ENCODE measurements at places on chromosomes 3 and 15. TPM values are rescaled to one million over a fixed set of nuclear protein-coding genes. Genes with fewer than 3 reads are reported as not detected.
A peak's percentile ranks its signal among the peaks of the same experiment; 100 is the strongest.

- DNase-seq = no peak
Observed at GRCh38 chr15:74451861-74452835, 8.8 kb downstream of the UBL7 start.

- peak; percentile 93 for DNase-seq
Observed at GRCh38 chr3:136343873-136344555, 93.9 kb downstream of the PCCB start.

GRCh38 chr3:66211779-66212178 lies 9.0 kb upstream of the SLC25A26 start:
- no peak for DNase-seq

- no peak for DNase-seq
Observed at GRCh38 chr3:99873269-99874102, 55.8 kb downstream of the CMSS1 start.

GRCh38 chr3:9627901-9628633 lies 21.2 kb upstream of the MTMR14 start:
- no peak for DNase-seq

DNA sequence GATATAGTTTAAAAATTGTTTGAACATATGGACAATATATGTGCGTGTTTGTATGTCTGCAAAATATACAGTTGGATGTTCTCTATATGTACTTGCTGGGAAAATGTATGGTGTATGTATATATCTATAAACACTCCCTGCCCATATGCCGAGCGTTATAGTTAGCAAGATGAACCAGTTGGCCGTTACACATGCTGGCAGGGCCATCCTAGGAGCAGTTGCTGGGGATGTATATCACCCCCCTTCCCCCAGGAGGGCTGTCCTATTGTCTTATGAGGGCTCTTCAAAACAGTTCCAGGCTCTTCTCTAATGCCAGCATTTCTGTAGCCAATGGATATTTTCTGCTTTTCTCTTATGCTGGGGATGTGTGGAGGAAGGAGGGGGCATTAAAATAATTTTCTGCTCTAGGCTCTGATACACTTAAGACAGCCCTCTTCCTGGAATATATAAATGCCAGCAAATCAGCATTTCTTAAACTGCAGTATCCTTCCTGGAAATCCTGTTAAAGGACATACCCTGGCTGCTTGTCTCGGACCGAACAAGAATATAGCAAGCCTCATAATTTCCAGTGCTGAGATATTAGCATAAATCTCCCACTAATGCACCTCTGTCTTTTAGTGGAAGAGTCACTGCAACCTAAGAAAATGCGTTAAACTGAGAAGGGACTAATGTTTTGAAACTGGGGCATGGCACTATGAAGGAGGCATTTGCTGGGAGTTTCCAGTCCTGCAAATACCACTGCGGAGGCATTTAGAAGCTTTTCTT lies 134.4 kb downstream of the MDFIC2 start:
- DNase-seq = no peak

DNA sequence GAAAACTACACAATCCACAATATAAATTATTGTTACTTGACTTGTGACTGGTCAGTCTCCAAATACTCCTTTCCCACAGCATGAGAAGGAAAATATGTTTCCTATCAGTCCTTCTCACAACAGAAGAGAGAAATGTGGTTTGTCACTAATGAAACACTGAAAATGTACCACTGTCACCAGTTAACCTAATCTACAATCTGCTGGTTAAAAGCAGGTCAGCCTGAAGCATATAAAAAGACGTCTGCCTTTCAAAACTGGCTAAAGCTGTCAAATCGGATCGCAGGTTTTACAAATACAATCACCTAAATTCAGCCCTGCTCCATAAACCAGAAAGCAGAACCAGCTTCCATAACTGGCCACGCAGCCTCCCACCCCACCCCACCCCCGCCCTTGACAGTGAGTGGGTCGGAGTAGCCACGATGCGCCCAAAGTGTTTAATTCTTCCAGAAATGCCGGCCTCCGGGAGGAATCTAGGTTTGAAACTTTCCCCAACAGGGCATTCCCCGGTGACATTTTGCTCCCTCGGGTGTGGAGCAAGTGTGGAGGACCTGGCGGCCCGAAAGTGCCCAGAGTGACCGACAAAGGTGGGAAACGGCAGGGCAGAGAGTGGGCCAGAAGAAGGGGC lies 682 bp downstream of the ETFA start:
- no peak for DNase-seq

DNA sequence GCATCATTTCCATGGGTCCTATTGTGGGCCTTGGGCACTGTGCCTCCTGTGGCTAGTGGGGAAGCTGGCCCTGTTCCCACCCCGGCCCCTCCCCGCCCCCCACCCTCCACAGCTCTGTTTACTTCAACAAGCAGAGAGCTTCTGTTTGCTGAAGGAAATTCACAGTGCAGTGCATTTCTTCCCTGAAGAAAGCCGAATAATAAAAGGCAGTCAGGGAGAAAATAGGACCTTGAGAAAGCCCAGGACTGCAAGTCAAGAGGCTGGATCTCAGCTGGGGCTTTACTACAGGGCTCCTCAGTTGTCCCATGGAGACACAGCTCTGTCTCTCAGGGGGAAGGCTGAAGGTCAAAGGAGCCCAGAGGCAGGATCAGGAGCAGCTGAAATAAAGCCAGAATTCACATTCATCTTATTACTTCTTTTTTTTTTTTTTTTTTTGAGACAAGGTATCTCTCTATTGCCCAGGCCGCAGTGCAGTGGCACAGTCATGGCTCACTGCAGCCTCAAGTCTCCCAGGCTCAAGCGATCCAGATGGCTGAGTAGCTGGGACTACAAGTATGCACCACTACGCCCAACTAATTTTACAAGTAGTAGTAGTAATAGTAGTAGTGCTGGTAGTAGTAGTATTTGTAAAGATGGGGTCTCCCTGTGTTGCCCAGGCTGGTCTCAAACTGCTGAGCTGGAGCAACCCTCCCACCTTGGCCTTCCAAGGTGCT lies 33.0 kb upstream of the LACTB start:
- DNase-seq = no peak

DNA sequence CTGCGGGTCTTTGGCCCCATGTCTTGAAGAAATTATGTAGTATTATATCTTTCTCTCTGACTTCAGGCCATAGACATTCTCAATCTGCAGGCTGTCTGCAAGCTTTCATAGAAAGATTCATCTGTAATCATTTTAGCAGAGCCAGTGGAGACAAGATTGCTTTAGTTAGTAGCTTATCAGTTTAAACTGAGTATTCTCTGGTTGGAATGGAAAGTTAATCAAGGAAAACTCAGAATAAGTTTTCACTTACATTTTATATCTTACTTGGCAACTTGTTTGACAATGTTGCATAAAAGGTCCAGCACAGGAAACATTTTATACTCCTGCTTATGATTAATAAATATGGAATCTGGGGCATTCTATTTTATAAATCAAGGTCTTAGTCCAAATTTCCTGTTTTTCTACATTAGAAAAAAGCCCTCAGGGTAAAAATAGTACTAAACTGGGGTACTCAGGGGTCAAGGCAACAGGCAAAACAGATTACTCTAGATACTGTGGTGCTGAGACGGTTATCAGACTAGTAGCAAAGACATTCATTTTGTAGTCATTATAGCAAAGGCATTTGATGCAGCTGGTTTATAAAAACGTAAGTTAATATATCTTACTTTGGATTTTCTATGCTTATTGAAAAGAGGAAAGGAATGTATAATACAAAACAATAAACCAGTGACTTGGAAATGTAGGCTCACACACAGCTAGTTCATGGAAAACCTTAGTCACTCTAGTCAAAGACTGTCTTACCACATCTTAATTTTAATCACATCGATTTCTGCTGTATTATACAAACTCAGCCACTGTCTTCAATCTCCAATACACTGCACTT lies 45.2 kb upstream of the FILIP1L start:
- no peak for DNase-seq

DNA sequence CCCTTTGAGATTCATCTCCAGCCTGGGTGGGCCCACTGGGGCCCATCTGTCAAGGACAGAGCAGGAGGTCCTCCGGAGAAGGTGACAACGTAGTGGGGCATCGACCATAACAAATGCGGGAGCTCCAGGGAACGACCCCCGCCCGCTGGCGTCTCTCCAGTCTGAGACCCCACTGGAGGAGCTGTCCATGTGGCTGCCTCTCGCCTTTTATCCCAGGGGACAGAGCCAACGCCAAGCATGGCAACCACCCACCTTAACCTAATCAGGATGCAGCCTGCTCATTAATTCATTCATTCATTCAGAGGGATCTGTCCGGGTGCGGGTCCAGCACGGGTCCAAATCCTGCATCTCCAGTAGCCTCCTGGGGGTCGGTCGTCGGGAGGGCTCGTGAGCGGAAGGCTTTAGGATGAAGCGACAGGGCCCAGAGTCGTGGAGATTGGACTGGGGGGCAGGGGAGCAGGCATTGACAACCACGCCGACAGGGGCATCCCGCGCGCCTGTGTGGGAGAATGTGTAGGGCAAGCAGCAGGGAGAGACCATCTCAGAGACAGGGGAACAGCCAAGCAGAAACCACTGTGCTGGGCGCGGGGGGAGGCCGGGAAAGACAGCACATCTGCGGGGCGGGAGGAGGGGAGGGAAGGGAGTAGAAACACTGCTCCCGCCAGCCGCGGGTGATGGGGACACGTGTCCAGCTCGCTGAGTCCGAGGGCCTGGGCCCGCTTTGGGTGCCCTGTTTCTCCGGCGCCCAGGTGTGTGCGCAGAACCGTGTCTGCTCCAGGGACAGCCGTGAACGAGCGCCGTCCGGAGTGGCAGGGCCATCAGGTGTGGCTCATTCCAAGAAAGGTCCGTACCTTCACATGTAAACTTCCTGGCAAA lies 1.9 kb downstream of the PIGZ start:
- no peak for DNase-seq

GRCh38 chr15:58139989-58140522 lies 1.9 kb downstream of the AQP9 start:
- no peak for DNase-seq

DNA sequence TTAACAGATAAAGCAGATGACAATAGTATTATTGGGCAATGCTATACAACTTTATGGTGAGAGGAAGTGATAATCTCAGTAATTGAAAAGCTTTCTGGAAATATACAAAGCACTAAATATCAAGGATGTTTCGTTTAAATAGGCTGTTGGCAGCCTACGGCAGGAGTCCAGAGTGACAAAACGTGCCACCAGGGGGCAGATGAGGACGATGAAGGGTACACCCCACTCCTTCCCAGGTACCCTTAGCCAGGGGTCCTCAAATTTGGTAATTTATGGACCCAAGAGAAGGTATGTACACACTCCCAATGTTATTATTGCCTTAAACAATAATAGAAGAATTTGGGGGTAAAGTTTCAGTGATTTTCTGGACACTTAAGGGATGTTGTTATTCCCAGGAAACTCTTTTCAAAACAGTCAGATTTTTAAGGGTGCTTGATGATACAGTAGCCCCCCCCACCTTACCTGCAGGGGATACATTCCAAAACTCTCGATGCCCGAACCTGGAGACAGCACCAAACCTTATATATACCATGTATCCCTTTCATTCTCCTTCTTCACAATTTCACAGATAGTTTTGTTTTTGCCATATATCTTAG lies 1.4 kb upstream of the MAGEL2 start:
- no peak for DNase-seq

DNA sequence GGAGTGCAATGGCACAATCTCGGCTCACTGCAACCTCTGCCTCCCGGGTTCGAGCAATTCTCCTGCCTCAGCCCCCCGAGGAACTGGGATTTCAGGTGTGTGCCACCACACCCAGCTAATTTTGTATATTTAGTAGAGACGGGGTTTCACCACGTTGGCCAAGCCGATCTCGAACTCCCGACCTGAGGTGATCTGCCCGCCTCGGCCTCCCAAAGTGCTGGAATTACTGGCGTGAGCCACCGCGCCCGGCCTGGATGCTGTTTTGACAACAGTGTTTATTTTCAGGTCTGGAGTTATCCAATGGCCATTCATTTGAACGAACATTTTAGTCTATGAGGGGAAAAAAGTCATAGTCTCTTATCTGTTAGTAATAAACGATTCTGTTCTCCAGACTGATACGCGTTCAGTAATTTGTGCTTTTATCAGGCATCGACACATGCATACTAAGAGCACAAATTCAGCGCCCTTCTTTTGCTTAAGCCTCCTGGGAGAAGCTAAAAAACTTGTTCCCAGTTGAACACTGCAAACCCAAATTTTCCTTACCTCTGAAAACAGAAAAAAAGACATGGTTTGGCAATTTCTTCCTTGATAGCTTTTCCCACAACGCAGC lies 1.3 kb downstream of the B3GALNT1 start:
- DNase-seq = no peak

GRCh38 chr15:80977627-80978036 lies 12.0 kb downstream of the MESD start:
- peak; percentile 81 for DNase-seq

GRCh38 chr3:65412588-65412987 lies 626.1 kb downstream of the MAGI1 start:
- peak; percentile 92 for DNase-seq

- DNase-seq = no peak
Observed at GRCh38 chr15:64066451-64066850, 20.2 kb upstream of the DAPK2 start.

GRCh38 chr3:117356091-117356705 lies 646.6 kb downstream of the TUSC7 start:
- no peak for DNase-seq

- no peak for DNase-seq
Observed at GRCh38 chr15:67296684-67297083, 42.1 kb downstream of the IQCH start.

DNA sequence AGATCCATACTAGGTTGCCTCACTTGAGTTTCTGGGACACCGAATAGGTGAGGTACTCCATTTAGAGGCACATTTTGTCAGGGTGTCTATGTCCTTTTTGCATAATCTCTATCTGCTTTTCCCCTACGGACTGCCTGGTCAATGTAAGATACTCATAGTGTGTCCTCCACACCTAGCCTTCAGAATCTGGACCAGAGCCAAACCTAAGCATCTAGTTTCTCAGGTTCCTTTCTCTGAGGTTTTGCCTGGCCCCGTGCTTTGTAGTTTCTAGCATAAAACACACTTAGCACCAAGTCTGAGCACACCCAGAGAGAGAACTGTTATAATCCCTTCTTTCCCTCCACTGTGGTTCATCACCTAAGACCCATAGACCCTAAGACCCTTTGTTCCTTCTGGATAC lies 105.9 kb upstream of the MLF1 start:
- DNase-seq = no peak

GRCh38 chr3:124163689-124164088 lies 171.8 kb upstream of the ROPN1 start:
- DNase-seq = no peak

GRCh38 chr3:53485675-53486403 lies 8.6 kb upstream of the CACNA1D start:
- DNase-seq = no peak

DNA sequence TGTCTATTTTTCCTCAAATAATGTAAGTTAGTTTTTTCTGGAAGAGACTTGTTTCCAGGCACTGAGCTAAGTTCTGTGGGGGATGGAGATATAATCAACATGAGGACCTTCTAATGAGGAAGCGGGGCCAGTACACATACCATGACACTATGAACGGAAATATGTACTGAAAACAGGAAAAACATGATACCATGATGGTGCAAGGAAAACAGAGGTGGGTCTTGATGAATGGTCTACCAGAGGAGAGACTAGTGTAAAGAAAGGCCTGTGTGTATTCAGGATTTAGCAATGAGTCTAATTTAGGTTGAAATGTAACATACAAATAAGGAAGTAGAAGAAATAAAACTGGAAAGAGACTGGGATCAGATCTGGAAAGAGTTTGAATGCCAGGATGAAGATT lies 38.9 kb upstream of the TPRG1 start:
- DNase-seq = no peak

The RBP2 gene
- 1.3 TPM for total RNA-seq

The STRA6 gene
- total RNA-seq = not detected

The GPR62 gene
- total RNA-seq = not detected

The MYH15 gene
- total RNA-seq = 0.31 TPM

The NPAP1 gene
- total RNA-seq = 0.06 TPM

The FOXB1 gene
- not detected for total RNA-seq

The CCPG1 gene
- total RNA-seq = 45.5 TPM

Data from left colon (tissue), 2 donors.